Nucleus accumbens (tissue), 56 donors: ENCODE measurements at places on chromosomes 5 and 9.

DNA sequence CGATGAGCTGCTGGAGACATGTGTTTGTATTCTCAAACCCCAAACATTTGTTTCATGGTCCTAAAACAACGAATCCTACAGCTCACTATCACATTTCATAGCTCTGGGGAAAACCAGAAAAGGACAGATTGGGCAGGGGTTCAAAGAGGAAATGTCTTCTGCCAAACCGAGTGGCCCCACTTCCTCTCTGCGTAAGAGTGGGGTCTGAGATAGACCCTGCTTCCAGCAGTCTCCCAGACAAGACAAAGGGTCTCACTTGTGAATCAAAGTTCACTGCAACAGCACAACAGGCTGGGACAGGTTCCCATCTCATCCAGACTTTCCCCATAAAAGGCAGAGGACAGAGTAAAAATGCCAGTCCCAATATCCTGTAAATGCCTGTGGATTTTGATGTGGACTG lies 276.2 kb upstream of the SLC24A2 start:
- no peak for DNase-seq

GRCh38 chr5:123496892-123497291 lies 15.1 kb upstream of the CSNK1G3 start:
- no peak for DNase-seq

DNA sequence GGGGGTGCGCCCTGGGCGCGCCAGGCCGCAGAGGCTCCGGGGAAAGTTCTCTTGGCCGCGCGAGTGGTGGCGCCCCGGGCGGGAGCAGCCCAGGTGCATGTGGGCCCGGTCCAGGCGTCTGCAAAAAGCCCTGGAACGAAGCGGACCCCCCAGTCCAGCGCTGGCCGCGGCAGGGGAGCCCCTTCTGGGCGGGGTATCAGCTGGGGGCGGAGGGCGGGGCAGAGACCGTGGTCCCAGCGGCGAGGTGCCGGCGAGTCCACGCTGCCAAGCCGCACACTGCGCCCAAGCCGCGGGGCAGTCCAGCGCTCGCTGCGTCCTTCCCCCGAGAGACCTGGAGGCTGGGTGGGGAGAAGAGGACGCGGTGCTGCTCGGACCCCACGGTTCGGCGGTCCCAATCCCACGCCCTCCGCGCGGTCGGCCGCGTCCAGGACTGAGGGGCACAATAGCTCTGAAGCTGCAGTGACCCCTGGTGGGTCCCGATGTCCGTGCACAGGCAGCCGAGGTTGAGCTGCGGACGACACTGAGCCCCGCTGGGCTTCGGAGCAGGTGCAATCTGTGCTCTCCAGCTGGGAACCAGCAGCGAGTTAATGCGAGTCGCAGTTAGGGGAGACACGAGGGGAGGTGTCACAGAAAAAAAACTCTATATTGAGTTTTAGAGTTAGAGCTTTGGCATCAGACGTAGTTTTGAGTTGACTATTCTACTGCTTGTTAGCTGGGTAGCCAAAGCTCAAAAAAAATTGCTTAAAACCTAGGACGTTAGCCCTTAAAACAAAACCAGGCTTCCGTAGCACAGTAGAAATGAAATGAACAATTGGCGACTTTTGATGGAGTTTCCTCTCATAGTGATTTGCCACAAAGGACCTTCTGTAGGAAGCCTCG lies 1.1 kb upstream of the EPB41L4A start:
- DNase-seq: peak; percentile 64

- DNase-seq: no peak
These were observed 6.5 kb downstream of the TBC1D2 start for GRCh38 chr9:98248737-98249474.

GRCh38 chr5:142544071-142544753 lies 141.7 kb downstream of the FGF1 start:
- no peak for DNase-seq

DNA sequence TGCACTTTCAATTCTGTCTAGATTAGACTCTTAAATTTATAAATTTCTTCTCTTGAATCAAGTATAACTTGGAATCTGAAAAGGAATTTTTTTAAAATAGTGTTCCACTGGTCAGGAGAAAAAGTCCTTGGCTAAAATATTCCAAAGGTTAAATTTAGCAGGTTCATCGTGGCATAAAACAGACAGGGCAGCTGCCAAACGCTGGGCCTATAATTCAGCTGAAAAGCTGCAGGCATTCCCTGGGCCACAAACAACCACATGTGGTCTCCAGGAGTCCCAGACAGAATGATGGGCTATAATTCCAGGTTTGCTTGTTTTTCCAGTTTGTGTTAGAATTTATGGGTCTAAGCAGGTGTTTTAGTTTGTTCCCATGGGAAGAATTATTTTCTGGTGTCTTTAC lies 71.1 kb upstream of the RETREG1 start:
- DNase-seq: no peak

GRCh38 chr5:10509575-10509974 lies 54.3 kb upstream of the ANKRD33B start:
- no peak for DNase-seq

DNA sequence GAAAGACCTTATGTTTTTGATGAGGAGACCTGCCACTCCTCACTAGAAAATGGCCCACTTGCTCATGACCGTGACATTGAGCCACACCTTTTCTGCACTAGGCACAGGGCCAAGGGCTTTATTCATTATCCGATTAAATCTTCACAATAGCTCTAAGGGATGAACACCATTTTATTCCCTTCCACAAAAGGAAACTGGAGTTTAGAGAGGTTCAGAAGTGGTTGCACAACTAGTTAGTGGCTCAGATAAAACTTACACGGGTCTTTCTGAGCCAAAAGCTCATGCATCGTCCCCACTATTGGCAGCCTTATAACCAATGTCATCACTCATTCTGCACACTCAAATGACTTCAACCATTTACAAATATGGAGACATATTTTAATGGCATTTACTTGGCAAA lies 39.4 kb downstream of the SUSD1 start:
- no peak for DNase-seq

DNA sequence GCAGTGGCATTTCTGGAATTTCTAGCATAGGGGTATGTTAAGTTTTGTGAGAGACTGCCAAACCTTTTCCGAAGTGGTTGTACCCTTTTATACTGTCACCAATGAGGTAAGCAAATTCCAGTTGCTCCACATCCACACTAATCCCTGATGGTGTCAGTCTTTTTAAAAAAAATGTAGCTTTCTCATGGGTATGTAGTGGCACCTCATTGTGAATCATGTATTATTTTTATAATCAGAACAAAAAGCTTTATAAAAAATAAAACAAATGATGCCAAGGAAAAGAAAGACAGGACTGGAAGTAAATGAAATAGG lies 93.4 kb upstream of the CLINT1 start:
- no peak for DNase-seq

GRCh38 chr9:70159630-70160029 lies 99.1 kb upstream of the SMC5 start:
- DNase-seq: no peak

- no peak for DNase-seq
These were observed 127.8 kb upstream of the PAM start for GRCh38 chr5:102627315-102627714.

DNA sequence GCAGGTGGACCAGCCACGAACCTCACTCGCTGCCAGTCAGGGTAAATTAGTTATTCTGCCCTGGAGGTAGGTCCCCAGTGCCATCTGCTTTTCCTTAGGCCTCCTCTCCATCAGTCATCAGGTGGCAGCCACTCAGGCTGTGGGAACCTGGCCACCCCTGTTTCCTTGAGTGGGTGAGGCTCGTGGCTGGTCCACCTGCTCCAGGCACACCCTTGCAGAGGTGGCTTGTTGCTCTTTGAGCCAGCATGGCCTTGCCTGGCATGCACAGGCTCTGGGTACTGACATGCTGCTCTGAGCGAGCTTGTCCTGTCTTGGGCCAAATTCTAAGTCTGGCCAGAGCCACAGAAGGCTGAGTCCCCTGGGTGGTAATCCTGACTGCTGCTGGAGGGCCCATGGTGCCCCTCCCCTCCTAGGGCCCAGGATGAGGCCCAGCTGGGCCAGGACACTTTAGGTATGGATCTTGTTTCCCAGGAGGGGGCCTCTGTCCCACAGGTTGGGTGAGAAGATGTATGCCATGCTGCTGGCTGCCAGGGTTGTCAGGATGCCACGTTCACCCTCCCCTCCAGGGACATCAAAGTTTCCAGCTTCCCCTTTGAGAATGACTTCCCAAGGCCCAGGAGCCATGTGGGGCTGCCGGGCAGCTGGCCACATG lies 17.0 kb upstream of the ZNF484 start:
- no peak for DNase-seq

DNA sequence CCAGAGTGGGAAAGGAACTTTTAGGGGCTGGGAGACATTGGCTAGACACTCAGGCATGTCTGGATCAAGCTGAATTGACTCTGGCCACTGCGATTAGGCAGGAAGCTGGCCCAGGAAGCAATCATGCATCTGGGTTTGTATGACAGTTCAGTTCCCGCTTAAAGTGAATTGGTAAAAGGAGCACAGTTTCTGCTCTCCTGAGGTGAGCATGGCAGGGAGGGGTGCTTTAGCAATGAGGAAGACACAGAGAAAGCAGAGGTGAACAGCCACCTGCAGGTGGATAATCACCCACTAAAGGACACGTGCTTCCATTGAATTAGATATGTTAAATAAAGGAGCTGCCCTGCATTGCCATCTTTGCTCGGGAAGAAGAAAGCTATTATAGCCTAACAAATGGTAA lies 248.1 kb upstream of the MAP3K1 start:
- no peak for DNase-seq
